ELF-1 (cell line): ENCODE measurements at places on chromosomes 2 and 18.

GRCh38 chr18:8519102-8519501 lies 90.1 kb upstream of the RAB12 start:
- DNase-seq = no peak

- DNase-seq = no peak
Observed at GRCh38 chr2:184178229-184178628, 420.1 kb upstream of the ZNF804A start.

GRCh38 chr2:99422599-99422998 lies 67.2 kb downstream of the REV1 start:
- no peak for DNase-seq

- no peak for DNase-seq
Observed at GRCh38 chr2:145352484-145352883, 832.6 kb upstream of the ZEB2 start.

- no peak for DNase-seq
Observed at GRCh38 chr2:170014769-170015168, 163.2 kb upstream of the MYO3B start.

DNA sequence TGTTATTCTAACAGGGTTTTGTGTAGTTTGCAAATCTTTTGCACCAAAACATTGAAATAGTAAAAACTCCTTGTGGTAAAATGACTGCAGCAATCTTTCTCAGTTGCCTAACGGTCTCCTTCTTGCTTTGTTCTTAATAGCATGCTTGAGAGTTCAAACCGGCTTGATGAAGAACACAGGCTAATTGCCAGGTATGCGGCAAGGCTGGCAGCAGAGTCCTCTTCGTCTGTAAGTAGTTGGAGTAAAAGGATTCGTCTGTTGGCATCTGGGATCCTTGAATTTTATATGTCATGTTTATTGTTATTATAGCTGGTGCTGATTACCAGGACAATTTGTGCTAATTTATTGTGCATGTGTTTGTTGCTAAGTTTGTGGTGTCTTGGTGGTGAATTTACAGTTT lies 138.1 kb downstream of the DTNA start:
- no peak for DNase-seq

- no peak for DNase-seq
Observed at GRCh38 chr2:160282063-160282580, 82.0 kb upstream of the ITGB6 start.

- no peak for DNase-seq
Observed at GRCh38 chr2:7879483-7879835, 802.4 kb upstream of the ID2 start.

- no peak for DNase-seq
Observed at GRCh38 chr18:3458952-3459853, 9.2 kb downstream of the TGIF1 start.

- DNase-seq = no peak
Observed at GRCh38 chr2:134246154-134246874, 7.6 kb upstream of the MGAT5 start.

GRCh38 chr2:55431982-55432627 lies 12.4 kb upstream of the CCDC88A start:
- DNase-seq = no peak

DNA sequence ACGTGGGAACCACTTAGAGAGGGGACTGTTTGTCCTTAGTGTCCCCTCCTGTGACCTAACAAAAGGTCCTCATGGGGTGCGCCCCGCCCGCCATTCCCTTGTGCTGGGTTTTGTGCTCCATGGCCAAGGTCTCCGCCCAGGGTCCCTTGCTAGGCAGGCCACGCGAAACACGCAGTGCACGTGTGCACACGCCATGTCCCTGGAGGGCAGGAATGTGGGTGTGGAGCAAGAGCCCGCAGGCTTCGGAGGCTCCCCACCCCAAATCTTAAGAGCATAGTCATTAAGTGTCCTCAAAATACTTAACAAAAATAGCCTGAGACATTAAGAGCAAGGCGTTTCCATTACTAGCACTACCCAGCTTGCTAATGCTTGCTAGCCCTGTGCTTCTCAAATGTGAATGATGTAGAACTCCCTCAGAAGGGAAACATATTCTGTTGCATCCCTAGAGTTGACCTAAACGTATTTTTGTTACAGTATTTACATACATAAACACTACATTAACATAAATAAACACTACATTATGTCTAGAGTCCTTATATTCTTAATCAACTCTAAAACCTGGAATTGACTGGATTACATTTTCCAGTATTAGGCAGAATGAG lies 117.6 kb upstream of the APCDD1 start:
- no peak for DNase-seq

DNA sequence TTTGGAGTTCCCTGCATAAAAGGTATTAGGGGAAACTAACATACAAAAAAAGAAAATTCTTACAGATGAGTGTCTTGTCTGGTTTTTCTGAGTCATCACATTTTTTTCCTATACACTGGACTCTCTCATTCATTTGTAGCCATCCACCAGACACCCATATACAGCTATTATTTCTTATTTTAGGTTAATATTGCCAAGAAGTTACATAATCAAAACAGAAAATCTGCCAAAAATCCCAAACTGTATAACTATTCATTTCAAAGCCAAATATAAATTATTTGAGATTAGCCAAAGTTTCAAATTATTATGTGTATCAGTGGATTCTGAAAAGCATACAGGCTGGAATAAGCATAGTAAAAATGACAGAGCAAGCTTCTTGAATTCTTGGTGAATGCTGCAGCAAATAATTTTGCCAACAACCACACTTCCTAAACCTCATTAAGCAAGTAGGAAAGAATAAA lies 191.2 kb downstream of the NCKAP5 start:
- DNase-seq = no peak

GRCh38 chr18:27789406-27789805 lies 387.5 kb downstream of the CDH2 start:
- DNase-seq = no peak

DNA sequence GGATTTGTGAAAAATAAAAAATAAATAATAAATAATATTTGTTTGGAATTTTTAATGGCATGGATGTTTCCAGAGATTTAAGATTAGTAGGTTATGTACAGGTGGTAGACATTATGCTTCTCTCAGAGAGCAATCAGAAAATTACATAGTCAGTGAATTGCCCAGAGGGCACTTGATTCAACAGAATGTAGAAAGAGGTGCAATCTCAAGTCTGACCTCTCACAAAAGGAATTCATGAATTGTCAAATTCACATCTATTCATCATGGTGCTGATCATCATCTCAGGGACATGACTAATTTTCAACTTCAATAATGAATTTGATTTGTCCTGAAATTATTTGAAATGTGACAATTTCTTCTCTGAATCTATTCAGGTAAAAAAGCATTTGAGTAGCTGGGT lies 172.5 kb downstream of the PDE11A start:
- no peak for DNase-seq

- no peak for DNase-seq
Observed at GRCh38 chr2:207640661-207641060, 15.5 kb upstream of the METTL21A start.

DNA sequence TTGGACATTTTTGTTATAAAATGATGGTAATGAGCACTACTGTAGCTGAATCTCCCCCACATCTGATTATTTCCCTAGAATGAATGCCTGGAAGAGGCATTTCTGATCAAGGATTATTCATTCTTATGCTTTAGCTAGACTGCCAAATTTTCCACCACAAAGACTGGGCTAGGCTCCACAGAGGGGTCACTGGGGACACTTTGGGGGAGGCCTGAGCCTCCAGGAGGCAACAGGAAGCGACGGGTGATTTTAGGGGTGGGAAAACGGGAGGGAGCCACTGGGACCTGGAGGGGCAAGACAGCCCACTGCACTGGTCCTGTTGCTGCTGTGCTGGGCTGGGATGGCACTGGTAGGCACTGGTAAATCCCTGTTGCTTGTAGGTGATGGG lies 2.4 kb upstream of the ASB1 start:
- no peak for DNase-seq

GRCh38 chr2:197035002-197035401 lies 108.5 kb upstream of the PGAP1 start:
- no peak for DNase-seq

DNA sequence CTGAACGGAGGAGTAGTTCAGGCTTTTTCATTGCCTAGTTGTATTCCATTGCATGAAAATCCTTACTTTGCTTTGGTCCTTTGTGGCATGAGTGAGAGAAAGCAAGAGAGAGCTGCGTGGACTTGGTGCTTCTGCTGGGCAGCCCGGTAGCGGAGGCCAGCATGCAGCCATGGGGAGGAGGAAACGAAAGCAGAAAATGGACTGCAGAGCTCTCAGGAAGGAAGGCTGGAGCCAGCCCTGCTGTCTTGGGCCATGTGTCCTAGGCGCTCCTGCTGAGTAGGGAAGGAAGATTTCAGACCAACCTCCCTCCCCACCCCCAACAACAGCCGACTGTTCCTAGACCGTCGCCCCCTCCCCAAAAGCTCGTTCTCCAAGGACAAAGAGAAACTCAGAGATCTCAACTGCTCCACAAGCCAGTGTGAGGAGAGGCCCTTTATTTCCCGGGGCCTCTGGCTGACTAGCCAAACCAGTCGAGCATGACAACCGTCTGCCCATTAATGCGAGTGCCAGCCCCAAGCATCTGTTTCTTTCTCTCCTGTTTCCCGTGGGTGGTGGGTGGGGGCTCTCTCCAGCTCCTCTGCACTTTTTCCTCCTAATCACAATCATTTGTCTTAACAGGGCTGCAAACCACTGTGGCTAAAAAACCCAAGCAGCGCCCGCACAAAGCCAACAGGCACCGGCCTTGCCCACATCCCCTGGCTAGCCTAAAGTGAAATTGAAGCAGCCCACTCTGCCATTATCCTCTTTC lies 66.8 kb upstream of the FZD7 start:
- peak; percentile 64 for DNase-seq

GRCh38 chr18:10928772-10929373 lies 220.5 kb downstream of the PIEZO2 start:
- DNase-seq = no peak

DNA sequence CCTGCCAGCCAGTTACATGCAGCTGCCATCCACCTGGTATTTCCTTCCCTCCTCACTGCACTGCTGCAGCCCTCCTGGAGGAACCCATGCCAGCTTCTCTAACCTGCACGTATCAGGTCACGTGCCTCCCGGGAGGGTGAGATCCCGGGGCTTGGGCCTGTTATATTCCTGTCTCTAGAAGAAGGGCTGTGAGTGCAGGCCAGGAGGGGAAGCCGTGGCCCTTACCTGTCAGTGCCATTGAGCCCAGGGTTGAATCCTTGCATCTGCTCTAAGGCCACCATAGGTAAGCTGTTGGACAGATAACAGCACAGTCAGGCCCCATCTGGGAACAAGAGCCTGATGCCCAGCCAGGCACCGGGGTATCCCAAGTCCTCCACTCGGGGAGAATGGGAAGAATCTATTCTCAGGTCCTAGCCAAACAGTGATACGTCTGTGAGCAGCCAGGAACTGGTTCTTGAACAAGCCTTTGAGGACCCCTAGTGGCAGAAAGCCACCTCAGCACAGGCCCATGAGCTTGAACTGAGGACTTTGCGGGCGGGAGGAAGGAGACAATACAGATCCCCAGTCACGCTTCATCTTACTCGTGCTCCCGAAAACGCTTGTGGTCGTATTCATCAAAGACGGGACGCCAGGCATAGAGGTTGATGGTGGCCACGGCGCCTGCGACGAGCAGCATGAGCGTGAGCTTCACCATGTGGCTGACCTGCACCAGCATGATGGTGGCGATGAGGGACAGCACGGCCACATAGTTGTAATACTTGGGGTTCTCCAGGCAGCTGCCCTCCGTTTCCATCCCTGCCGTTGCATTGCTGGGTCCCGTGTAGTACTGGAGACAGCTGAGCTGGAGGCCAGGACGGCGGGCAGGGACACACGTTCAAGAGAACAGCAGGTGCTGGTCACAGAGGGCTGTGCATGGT lies 34.4 kb downstream of the CENPO start:
- peak; percentile 89 for DNase-seq

GRCh38 chr2:33384599-33384961 lies 91.9 kb upstream of the RASGRP3 start:
- DNase-seq = no peak

- DNase-seq = no peak
Observed at GRCh38 chr2:62352031-62352430, 154.0 kb downstream of the TMEM17 start.

DNA sequence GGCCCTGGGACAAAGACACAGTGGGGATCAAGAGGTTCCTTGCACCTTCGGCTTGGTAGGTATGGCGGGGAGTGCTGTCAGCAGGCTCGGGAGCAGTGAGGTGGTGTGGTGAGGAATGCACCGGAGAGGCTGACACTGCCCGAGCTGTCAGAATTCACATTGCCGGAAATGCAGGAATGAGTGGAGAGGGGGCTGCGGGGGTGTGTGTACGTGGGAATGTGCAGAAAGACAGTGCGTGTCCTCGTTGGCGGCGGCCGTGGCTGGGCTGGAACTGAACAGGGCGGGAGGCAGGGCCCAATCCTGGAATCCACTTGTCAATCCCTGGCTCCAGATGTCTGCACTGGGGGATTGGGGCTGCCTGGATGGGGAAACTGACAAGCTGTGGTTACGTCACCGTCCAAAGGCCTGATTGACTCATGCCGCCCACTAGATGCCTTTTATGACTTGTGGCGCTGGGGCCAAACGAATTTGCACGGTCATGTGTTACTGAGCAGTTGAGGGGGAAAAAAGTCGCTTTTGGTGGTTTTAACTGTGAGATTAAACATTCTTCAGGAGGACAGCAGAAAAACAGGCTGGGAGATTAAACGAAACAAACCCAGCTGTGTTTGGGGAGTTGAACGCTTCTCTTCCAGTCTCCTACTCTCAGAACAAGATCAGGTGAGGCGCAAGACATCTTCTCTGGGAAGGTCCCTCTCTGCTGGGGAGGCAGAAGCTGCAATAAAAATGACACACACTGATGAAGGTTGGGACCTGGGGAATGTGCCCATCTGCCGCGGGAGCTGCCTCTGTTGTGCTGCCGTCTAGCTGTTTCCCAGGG lies 189.4 kb upstream of the GLI2 start:
- DNase-seq = peak; percentile 80

GRCh38 chr2:317501-318424 lies 29.9 kb upstream of the ALKAL2 start:
- peak; percentile 79 for DNase-seq

DNA sequence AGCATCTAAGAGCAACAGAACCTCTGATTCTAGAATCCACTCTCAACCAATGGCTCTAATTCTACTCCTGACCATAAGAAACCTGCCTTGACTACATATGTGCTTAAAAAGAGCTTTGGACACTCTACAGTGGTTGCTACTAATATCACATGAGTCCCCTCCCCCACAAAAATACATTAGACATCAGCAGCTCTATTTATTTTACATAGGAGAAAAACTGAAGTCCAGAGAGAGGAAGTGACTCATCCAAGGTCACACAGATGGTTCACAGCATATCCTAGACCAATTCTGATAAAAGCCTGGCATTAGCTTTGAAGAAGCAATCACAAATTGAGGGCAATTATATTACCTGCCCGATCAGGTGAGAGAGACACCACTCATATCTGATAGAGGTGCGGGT lies 49.8 kb downstream of the ALK start:
- DNase-seq = no peak

DNA sequence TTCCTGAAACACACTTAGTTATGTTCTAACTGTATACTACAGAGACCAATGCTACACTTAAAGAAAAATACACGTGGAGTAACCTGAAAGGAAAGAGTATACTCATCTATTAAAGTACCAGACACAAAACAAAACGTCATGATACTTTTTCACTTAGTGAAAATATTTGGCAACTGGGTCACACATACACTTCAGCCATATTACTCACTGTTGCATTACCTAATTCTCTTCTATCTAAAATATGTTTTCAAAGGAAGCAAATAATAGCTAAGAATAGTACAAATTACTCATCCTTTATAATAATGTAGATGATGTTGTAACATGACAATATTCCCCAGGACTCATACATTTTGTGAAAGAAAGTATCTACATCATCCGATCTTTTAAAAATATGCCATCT lies 76.5 kb upstream of the EPB41L3 start:
- no peak for DNase-seq
